ENCODE measurements at places on chromosomes 7 and 10.

DNA sequence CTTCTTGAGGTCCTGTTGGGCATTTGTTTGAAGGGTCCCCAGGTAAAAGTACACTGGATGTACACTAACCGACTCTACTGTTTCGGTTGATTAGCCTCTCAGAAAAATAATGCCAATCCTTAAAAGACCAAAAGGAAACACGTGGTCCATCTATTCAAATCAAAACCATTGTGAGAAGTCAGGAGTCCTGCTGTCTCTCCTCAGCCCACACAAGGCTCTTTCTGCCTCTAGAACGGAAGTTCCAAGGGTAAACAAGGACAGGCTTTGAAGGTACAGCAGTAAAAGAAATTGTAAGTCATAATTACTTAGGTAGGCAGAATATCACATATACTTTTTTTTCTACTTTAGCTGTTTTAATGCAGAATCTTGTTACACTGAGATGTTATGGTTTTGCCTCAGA lies 71.7 kb upstream of the TPK1 start:
- DNase-seq = no peak

DNA sequence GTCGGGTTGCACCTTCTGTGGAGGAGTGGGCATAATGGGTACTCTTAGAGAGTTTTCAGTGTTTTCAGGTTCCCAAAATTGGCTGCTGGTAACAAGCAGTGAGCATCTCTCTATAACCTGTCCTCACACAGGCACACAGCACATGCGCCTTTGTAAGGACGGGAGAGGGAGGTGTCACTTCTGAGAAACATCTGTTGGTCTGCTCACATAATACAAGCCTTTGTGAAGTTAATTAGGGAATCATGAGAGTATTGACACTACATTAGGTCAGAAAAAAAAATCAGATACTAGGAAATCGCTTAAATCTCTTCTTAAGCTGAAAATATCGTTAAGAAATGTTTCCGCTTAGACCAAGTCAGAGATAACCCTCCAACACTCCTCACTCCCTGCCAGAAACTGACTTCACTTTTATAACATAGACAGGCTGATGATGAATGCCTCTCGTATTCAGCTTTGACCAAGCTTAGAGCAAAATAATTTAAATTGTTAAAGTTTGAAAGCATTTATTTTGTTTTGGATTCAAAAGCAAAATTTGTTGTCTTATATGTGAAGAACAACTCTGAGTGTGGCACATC lies 769.7 kb downstream of the TNS3 start:
- DNase-seq = no peak

DNA sequence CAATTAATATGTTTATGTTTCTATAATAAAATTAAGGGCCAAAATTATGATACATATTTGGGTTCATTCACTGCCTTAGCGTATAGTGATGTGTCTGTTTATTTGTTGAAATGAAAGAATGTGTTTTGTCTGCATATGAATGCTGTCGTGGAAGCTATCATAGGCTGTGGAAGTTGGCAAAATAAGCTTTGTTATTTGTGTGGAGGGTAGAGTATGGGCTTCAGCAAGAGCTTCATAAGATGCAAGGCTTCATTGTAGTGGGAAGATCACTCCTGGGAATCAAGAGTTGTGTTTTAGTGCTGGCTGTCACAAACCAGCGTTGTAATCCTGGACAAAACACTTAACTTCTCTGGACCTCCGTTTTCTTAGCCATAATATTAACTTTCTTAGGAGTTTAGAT lies 2.5 kb downstream of the SLK start:
- no peak for DNase-seq

- no peak for DNase-seq
Measured at GRCh38 chr7:7565746-7566650, 686 bp upstream of the MIOS start.

GRCh38 chr7:33075818-33076518 lies 13.4 kb upstream of the NT5C3A start:
- no peak for DNase-seq

- DNase-seq = no peak
Measured at GRCh38 chr7:147999962-148000361, 590.6 kb upstream of the C7orf33 start.

DNA sequence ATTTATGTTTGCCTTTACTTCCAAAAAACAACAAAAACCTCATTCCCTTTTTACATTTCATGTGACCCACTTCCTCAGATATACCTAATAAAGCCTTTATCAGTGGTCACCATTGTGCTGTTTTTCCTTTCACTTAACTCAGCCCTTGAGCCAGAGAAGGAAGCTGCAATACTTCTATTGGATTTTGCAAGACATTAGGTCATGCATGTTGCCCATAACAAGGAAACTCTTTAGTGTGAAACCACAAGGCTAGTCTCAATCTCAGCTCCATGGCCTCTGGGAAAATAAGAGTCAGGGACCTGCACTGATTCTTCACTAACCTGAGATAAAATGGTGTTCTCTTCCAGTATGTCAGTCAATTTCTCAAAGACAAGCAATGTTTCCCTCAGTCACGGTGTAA lies 27.8 kb downstream of the STEAP4 start:
- DNase-seq = no peak

DNA sequence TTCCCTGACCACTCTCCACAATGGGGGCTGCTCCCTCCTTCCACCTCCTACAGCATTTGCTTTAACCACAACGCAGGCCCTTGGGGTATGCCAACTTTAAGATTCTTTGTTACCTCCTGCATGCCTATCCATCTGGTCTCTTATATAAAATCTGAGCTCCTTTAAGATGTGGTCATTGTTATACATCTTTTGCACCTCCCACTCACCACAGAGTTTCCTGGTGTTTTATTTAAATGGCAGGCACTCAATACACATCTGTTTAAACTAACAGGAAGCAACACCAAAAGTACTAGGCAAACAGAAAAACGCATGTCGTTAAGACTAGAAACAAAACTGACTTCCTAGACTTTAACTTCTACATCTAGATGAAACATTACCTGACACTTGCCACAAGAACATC lies 36.3 kb downstream of the SLC25A13 start:
- no peak for DNase-seq

- DNase-seq = no peak
Measured at GRCh38 chr10:112779025-112779770, 170.8 kb upstream of the TCF7L2 start.

GRCh38 chr7:53048638-53049037 lies 13.2 kb downstream of the POM121L12 start:
- DNase-seq = no peak

GRCh38 chr10:3699916-3700315 lies 85.1 kb downstream of the KLF6 start:
- DNase-seq = no peak

- no peak for DNase-seq
Measured at GRCh38 chr10:86064219-86064618, 302.4 kb downstream of the GRID1 start.

- no peak for DNase-seq
Measured at GRCh38 chr10:3766046-3766756, 18.8 kb downstream of the KLF6 start.

GRCh38 chr7:75854233-75854632 lies 24.6 kb upstream of the RHBDD2 start:
- no peak for DNase-seq

DNA sequence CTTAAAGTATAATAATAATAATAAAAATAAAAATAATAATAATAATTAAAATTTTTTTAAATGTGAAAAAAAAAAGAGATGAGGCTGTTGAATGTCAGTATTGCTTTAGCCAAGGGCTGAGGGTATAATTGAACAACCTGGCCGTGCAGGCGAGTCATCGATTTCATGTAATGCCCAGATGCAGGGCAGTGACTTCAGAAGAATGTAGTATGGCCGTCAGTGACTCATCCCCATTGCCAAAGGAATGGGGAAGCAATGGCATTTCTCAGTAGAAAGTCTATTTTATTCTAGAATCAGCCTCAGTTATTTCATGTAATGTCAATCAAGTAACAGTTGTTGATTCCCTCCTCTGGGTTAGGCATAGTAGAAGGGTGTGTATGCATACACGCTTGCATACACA lies 516.4 kb downstream of the GLRX3 start:
- no peak for DNase-seq

- no peak for DNase-seq
Measured at GRCh38 chr10:18479502-18479901, 171.9 kb downstream of the NSUN6 start.

- no peak for DNase-seq
Measured at GRCh38 chr10:62541811-62542210, 167.6 kb downstream of the ZNF365 start.

- DNase-seq = no peak
Measured at GRCh38 chr7:80128918-80129317, 5.7 kb upstream of the GNAI1 start.

DNA sequence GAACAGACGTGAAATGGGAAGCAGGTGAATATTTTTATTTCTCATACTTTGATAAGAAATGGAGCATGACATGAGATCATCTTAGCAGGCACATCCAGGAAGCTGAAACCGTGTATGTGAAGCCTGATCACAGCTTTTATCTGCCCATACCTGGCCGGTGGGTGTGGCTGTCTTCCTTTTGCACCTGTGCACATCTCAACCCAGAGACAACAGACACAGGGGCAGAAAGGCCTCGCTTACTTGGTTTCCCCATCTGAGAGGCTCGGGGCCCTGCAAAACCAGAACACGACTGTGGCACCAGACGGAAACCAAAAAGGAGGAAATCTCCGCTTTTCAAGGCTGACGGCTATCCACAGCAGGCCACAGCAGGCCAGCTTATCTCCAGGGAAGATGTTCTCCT lies 116.4 kb downstream of the TCERG1L start:
- DNase-seq = no peak
